T-helper 17 cell (primary cell): ENCODE measurements at places on chromosomes 1 and 21. TPM values are rescaled to one million over a fixed set of nuclear protein-coding genes. Genes with fewer than 3 reads are reported as not detected.
A peak's percentile ranks its signal among the peaks of the same experiment; 100 is the strongest.

TMEM51 gene
- total RNA-seq = not detected

GRCh38 chr1:23980728-23981070, 572 bp upstream of the SRSF10 start:
- peak overlapping the region; percentile 95 for H3K27ac ChIP-seq
- no peaks in the 10 kb centered on the region for H3K27me3 ChIP-seq
- peaks cover 3% of the 10 kb centered on the region for H3K36me3 ChIP-seq
- no peak for DNase-seq

DNA sequence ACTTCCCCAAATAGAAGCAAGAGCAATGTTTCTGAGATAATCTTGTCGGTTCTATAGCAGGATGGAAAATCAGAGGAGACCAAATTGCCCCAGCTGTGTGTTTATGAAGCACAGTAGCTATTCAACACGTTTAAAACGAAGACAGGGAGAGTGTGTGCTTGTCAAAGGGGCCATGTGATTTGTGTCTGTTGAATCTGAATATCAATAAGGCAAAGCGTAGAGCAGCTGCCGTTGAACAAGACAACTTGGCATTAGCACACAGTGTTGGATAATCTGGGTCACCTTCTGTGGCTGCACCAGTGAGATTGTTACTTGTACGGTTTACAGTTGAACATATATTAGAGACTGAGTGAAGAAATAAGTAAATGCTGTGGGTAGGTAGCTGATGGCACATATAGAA, 1.0 kb downstream of the CRB1 start:
- H3K4me1 ChIP-seq = peaks cover 2% of the 10 kb centered on the region
- H3K27ac ChIP-seq = no peak overlapping the region
- no peaks in the 10 kb centered on the region for H3K36me3 ChIP-seq
- no peak for DNase-seq

DNA sequence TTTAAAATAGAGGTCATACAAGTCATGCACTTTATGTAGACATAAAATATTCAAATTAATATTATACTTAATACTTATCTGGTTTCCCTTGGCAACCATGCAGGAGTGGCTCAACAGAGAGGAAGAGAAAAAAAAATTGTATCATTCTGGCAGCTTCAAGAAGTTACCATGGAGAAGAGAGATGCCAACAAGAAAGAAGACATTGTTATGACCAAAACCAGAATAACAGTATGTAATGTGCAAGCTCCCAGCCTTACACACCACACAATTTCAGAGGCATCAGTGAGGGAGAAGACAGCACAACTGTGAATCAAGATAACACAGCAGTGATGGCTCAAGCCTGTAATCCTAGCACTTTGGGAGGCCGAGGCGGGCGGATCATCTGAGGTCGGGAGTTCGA, 49.1 kb upstream of the RCOR3 start:
- no peaks in the 10 kb centered on the region for H3K4me1 ChIP-seq
- no peak for DNase-seq
- H3K27me3 ChIP-seq = no peaks in the 10 kb centered on the region
- no peaks in the 10 kb centered on the region for H3K36me3 ChIP-seq
- no peak overlapping the region for H3K4me3 ChIP-seq

KCNE2 gene
- total RNA-seq = not detected

VWA5B1 gene
- total RNA-seq = 0.15 TPM

GOLPH3L gene
- total RNA-seq = 7.0 TPM

DNA sequence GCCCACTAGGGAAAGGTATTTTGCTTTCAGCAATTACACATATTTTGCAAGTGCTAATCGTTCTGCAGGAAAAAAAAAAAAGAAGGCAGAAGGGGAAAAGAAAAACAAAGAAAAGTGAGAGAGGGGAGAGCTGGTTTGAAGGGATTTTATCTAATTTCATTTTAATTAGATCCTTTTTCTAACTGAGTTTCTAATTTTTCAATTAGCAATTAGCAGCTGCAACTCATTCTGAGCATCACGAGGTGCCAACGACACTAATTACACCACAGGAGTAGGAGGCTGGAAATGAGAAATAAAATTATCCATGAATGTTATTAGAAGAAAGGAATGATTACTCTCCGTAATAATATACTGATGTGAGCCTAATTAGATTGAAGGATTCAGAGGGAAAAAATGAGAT, 481.0 kb upstream of the CAMK1G start:
- no peaks in the 10 kb centered on the region for H3K36me3 ChIP-seq
- no peak overlapping the region for H3K27ac ChIP-seq
- no peak overlapping the region for H3K4me3 ChIP-seq
- H3K4me1 ChIP-seq = no peaks in the 10 kb centered on the region

SYT6 gene
- total RNA-seq = not detected

DNA sequence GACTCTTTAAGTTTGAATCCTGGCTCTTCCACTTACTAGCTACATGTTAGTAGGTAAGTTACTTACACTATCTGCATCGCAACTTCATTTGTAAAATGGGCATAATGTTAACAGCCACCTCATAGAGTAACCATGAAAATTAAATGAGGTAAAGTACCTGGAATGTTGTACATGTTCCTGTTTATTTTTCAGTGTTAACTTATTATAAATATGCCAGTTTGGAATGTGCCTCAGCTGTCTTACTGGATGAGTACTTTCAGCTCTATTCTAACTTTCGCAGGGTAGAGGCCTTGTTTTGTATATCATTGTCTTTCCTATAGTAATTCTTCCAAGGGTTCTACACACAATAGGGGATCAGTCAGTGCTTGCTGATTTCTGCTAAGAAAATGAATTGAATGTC, 167.4 kb downstream of the DUSP10 start:
- no peak for DNase-seq
- peaks cover 2% of the 10 kb centered on the region for H3K4me1 ChIP-seq
- H3K4me3 ChIP-seq = no peak overlapping the region

GRCh38 chr1:11046625-11047365, at the start of gene MASP2:
Gene MASP2 (minus strand): TSS chr1:11047239. CDS start chr1:11047207, 32 bp downstream.
- peaks cover 2% of the 10 kb centered on the region for H3K4me1 ChIP-seq
- DNase-seq = no peak
- no peaks in the 10 kb centered on the region for H3K36me3 ChIP-seq
- no peak within 1 kb of the TSS for H3K27ac ChIP-seq

- DNase-seq = no peak
- H3K36me3 ChIP-seq = peaks cover 3% of the 10 kb centered on the region
- no peaks in the 10 kb centered on the region for H3K4me1 ChIP-seq
- no peak overlapping the region for H3K27ac ChIP-seq
- peaks cover 84% of the 10 kb centered on the region for H3K27me3 ChIP-seq
Observed at GRCh38 chr1:20386323-20387081, 95.8 kb downstream of the VWA5B1 start.

DNA sequence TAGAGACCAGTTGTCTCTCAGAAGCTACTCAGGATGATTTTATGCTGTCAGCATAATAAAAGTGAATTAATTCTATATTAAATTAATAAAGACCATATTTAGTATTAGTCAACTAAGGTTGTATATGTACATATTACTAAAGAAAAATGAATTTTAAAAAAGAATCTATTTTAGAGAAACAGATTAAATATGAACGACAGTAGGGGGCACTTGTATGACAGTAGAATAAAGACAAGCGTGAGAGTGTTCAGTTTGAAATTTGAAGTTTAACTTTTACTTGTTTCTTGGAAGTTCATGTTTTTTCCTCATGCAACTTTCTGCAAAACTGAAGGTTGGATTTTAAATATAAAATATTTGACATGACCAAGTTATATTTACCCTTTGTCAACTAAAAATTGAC, 67.9 kb upstream of the MACF1 start:
- no peaks in the 10 kb centered on the region for H3K36me3 ChIP-seq
- H3K27me3 ChIP-seq = no peaks in the 10 kb centered on the region
- H3K4me3 ChIP-seq = no peak overlapping the region
- no peak overlapping the region for H3K27ac ChIP-seq

- no peak for DNase-seq
- peaks cover 29% of the 10 kb centered on the region for H3K4me1 ChIP-seq
- H3K36me3 ChIP-seq = peaks cover 7% of the 10 kb centered on the region
- H3K27me3 ChIP-seq = no peaks in the 10 kb centered on the region
- H3K27ac ChIP-seq = no peak overlapping the region
- H3K4me3 ChIP-seq = no peak overlapping the region
Observed at GRCh38 chr1:85689775-85690404, 18.3 kb downstream of the ZNHIT6 start.

S100A14 gene
- total RNA-seq = not detected

DNA sequence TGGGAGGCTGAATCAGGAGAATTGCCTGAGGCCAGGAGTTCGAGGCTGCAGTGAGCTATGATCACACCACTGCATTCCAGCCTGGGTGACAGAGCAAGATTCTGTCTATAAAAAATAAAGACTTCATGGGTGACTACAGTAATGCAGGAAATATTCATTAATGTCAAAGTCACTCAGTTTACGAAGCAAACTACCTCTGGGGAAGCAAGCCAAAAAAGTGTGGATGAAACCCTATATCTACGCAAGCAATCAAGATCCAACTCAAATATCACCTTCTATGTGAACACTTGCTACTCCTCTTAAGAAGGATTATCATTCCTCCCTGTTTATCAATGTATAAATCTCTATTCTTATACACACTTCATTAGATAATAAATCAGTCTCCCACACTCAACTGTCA, 434.8 kb downstream of the SETD4 start:
- H3K36me3 ChIP-seq = no peaks in the 10 kb centered on the region
- DNase-seq = no peak
- no peaks in the 10 kb centered on the region for H3K4me1 ChIP-seq
- H3K4me3 ChIP-seq = no peak overlapping the region
- H3K27me3 ChIP-seq = peaks cover 35% of the 10 kb centered on the region
- H3K27ac ChIP-seq = no peak overlapping the region

DNA sequence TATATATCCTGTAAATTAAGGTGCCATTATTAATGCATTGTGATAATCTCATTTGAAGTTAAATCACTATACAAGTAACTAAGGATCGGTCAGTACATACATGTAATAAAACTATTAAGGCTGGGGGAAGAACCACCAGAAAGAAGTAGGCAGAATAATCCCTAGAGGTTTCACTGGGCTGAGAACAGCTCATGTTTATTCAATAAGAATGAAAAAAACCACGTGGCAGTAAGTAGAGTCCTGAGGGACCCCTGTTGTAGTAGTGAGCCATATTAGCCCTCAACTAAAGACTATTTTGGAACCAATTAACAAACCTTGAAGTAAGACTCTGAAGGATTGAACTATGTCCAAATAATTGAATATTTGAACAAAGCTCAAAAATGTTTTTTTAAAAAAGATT, 46.9 kb upstream of the ADAM30 start:
- peaks cover 2% of the 10 kb centered on the region for H3K4me1 ChIP-seq
- DNase-seq = no peak
- no peak overlapping the region for H3K4me3 ChIP-seq
- H3K27ac ChIP-seq = no peak overlapping the region
- H3K36me3 ChIP-seq = peaks cover 2% of the 10 kb centered on the region

- peaks cover 11% of the 10 kb centered on the region for H3K27me3 ChIP-seq
- no peaks in the 10 kb centered on the region for H3K4me1 ChIP-seq
- no peak overlapping the region for H3K27ac ChIP-seq
- no peak overlapping the region for H3K4me3 ChIP-seq
- no peak for DNase-seq
Observed at GRCh38 chr1:185812934-185813333, 78.7 kb downstream of the HMCN1 start.

NES gene
- not detected for total RNA-seq
